CD4-positive, alpha-beta T cell treated with Interleukin-12 subunit alpha and Interleukin-12 subunit beta, for 1 hour (primary cell): ENCODE measurements at places on chromosomes 2 and 18.

GRCh38 chr18:40382197-40382596, 1572.8 kb upstream of the PIK3C3 start:
- DNase-seq, result no peak

DNA sequence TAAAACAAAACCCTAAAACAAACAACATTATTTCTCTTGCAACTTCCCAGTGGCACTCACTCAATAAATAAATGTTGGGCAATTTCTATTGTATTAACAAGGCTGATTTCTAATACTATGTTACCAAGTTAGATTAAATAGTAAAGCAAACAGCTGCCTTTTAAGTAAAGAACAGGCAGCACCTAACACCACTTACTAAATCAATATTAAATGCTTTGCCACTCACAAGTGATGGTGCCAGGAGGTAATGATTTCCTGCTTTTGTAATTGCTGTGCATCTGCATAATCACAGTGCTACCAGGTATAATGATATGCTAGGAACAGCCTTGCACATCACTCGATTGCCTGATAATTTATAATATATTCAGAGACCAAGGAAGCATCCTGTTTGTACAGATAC, 276.5 kb downstream of the NBAS start:
- DNase-seq, result no peak

DNA sequence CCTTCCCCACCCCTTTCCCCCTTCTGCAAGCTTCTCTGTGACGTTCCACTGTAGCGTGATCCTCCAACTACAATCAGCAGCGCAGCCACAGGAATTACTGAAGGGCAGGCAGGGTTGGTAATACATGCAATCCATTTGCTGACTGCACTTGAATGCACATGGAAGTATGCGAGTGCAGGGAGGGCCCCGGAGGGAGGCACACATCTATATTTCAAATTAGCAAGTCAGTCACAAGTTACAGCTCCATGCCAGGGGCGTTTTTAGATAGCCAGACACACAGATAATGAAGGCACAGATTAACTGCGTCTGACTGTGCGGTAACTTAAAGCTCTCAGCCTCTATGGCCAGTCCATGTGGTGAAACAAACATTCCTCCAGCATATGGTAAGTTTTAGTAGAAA, 209.2 kb upstream of the GATA6 start:
- no peak for DNase-seq

DNA sequence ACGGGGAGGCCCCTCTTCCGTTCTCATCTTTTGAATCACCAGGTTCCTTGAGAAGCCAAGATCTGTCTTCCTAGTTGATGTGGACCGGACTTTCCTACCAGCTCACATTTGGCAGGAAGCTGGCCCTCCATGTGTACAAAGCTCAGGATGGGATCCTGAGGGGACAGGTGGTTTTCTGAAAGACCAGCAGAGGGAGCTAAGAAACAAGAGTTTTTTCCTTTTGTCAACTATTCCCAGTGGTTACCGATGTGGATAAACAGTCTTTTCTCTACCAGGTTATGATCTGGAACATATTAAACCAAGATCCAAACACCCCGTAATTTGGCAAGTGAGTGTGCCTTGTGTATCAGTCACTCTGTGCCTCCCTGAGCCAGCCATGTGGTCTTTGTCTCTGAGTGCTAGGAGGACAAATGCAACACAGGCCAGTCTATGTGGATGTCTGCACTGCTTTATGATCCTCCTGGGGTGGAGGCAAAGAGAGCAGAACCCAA, 25.1 kb upstream of the ARHGAP25 start:
- peak; percentile 50 for DNase-seq
